D721Med (cell line): ENCODE measurements at places on chromosomes 5 and 9.

GRCh38 chr5:78896132-78896531 lies 89.0 kb downstream of the ARSB start:
- no peak for DNase-seq

DNA sequence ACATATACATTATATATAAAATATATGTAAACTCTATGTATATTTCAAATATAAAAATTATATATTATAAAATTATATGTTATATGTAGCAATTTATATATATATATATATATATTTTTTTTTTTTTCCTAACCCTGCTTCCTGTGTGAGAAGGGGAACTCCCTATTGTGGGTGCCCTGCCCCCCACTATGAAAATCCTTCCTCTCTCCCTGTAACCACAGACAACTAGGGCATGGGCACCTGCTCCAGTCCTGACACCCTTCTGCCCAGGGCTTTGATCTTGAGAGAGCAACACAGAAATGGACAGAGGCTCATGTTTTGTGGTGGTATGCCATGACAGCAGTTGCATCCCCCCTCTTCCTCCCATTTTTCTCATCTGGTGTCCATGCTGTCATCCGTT lies 148.7 kb upstream of the IL12B start:
- DNase-seq, result no peak

GRCh38 chr5:14557203-14557770 lies 24.3 kb upstream of the OTULINL start:
- DNase-seq, result no peak

- no peak for DNase-seq
These were observed 138.7 kb upstream of the GHR start for GRCh38 chr5:42284584-42284983.

- no peak for DNase-seq
These were observed 710.5 kb upstream of the CDH9 start for GRCh38 chr5:27748847-27749246.

- DNase-seq, result no peak
These were observed 141.2 kb downstream of the LURAP1L start for GRCh38 chr9:12916042-12916441.

DNA sequence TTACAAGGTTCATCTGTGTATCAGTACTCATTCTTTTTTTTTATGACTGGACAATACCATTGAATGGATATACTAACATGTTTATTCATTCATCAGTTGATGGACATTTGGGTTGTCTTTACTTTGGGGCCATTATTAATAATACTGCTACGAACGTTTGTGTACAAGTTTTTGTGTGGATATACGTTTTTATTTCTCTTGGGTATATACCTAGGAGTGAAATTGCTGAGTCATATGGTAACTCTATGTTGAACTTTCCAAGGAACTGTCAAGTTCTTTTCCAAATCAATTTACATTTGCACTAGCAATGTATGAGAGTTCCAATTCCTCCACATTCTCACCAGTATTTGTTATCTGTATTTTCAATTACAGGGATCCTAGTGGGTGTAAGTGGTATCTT lies 12.0 kb upstream of the LECT2 start:
- no peak for DNase-seq

DNA sequence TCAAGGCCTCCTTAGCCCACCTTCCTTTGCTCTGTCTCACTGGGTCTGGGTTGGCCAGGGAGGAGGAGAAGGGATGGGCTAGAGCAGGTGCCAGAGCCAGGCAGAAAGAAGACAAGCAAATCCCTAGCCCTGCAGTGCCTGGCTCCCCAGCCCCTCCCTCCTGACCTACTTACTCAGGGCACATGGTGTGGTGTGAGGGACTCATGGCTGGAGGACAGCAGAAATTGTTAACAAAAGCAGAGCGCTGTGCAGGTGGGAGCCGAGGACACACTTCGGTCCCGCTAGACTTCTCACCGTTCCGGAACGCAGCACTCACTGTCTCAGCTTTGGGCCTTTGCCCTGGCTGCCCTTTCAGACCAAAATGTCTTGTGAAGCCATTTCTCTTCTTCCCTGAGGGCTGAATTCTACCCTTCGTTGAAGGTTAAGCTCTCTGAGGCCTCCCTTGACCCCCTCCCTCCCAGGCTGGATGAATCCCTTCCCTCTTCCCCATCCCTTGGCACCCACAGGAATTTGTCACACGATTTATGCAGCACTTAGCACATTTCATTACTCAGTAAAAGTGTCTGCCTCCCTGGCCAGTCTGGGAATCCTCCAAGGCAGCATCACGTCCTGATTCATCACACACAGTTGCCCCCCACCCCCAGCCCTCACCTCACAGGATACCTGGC lies 263.9 kb upstream of the TRPC7 start:
- DNase-seq, result no peak

- no peak for DNase-seq
These were observed 474.7 kb downstream of the TLE4 start for GRCh38 chr9:80046481-80046880.

GRCh38 chr5:14261856-14262611 lies 118.9 kb downstream of the TRIO start:
- DNase-seq, result no peak

DNA sequence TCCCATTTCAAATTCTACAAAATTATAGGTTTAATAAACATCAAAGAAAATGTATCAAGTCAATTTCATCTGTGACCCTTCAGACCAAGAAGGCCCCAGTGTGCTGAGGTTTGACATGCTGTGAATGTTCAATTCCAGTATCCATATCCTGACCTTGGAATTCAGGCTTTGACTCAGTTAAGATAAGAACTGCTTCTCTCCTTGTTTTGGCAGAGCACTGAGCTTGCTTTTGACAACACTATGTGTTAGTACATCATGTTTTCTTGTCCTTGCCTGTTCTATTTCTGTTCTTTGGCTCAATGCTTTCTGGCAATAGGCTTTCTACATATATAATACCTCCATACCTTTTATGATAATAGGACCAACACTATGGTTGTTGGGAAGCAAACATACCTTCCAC lies 105.6 kb downstream of the PLCXD3 start:
- no peak for DNase-seq

- peak; percentile 21 for DNase-seq
These were observed 73.6 kb upstream of the RPS23 start for GRCh38 chr5:82351754-82352145.

DNA sequence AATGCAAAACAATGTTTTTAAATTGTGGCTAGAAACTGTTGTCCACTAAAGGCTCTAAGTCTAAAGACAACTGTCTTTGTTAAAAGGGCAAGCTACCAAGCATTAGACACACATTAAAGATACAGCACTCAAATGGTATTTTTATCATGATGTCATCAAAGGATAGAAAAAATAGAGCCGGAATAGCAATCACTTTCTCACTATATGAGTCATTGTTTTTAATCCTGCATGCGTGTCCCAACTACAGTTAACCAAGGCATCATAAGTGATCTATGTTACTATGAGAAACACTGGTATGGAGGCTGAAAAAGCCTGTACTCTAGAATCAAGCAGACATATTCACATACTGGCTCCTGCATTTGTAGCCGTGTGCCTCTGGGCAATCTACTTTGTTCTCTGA lies 1.9 kb upstream of the PJA2 start:
- no peak for DNase-seq

DNA sequence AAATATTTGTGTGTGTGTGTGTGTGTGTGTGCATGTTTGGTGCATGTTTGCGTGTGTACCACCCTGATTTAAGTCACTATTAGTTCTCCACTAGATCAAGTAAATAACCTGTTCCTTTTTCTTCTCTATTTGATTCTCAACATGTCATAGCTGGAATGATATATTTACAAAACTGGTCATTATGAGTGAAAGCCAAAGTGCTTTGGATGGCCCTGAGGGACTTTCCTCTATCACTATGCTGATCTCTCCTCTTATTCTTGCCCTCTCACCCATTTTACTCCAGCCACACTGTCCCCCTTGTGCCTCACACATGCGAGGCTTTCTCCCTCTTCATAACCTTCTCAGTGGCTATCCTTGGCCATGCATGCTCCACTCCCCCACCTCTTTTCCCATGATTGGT lies 144.6 kb upstream of the NMUR2 start:
- no peak for DNase-seq
